ENCODE measurements at places on chromosomes 5 and 9.

- no peak for DNase-seq
These were observed 122.7 kb upstream of the GHR start for GRCh38 chr5:42300496-42300895.

DNA sequence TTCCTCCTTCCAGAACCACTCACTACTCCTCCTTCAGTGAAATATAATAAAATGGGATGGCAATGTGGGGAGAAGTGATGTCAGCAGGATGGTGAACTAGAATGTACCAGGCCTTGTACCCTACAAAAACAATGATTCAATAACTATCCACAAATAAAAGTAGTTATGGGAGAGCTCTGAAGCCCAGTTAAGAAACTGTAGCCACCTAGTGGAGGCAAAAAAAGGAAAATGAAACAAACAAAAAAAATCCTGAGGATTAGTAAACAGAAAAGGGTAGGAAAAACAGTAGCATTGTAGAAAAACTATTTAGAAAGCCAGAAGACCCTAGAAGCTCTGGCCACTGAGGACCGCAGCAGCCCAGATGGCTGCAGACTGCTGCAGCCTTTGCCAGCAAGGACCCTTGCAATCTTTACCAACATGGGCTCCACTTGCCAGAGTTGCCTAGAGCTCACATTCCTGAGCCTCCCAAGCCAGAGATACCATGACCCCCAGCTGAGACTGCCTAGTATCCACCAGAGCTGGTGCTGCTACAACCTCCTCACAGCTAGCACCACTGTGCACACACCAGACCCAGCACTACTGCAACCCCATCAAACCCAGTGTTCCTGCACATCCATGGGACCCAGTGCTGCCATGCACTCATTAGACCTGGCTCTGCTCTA, 259.7 kb upstream of the MSX2 start:
- DNase-seq: no peak

GRCh38 chr5:81209869-81210493, 23.1 kb upstream of the CKMT2 start:
- DNase-seq: no peak

DNA sequence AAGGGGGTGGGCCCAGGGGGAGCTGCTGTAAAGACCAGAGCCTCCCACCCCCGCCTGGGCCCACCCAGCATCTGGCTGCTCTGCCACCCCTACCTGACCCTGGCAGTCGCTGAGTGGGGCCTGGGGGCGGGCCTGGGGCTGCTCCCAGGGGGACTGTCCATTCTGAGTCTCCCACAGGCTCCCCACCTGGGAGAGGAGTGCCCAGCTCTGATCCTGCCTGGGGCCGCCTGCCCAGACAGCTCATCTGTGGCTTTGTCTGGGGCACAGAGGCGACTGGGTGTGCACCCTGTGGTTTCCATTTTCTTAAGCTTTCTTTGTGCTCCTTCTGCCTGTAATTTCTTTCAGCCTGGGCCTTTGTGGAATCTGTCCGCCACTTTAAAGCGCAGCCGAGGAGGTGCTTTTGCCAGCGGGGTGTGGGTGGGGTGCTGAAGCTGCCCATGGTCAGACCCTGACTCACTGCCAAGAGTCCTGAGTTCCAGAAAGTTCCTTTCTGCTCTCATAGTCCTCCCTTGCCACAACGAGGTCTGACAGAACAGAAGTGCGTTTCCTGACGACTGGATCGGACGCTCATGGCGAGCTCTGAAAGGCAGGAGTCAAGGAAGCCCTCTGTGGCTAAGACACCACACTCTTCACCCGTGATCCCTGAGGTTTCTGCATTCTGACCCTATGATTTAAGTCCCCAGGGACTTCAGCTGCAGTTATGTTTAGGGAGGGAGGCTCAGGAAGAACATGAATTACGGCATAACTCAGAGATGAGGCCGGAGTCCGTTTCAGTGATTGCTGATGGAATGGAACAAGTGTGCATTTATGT, 225.0 kb downstream of the FANCC start:
- no peak for DNase-seq

DNA sequence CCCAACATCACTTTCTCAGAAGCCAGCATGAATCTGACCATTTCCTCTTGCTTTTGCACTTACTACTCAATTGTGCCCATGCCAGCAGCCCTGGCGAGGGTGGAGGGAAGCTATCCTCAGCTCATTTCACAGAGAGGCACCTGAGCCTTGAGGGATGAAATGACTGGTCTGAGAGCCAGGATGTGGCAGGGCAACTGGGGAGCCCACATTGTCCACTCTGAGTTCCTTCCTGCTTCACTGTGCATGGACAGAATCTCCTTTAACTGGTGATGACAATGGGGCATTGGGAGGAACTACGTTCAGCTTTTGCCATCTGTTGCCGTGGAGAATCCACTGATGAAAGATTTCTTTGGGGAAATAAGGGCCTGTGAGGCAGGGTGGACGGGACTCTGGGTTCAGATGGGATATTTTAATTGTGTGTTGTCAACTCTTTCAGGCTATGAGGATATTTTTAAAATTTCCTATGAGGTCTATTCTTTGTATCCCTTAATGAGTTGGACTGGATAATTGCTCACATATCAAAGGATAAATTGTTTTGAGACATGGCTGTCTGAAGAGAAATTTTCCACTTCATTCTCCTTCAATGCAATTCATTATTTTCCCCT, 78.3 kb downstream of the TNC start:
- no peak for DNase-seq

- DNase-seq: no peak
These were observed 33.5 kb downstream of the ANXA6 start for GRCh38 chr5:151123897-151124751.

DNA sequence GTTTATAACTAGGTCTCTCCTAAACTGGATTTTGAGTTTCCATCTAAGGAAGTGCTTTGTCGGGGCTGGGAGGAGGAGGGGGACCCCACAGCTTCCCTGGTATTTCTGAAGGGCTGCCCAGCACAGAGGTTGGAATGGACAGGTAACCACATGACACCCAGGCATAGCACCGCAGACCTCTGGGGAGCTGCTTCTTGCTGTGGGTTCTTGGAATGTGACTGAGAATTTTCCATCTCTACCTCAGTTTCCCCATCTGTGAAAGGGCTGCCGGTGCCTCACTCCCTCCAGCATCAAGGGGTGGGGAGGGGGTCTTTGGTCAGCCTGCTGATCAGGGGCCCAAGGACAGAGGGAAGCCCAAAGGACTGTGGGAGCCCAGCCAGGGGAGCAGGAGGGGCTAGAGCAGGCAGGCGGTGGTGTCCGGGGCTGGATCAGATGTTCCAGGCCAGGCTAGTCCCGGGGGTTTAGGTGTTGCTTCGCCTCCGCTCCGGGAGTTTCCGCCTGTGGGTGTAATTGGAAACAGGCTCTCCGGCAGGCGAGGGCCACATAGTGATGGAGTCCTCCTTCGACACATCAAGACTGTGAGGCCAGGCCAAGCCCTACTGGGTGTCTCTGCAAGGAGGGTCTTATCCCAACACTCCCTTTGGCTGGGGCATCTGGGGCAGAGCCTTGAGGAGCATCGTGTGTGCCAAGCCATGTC, 3.3 kb downstream of the OLFML2A start:
- DNase-seq: no peak

- DNase-seq: no peak
These were observed 10.4 kb downstream of the ABLIM3 start for GRCh38 chr5:149151717-149152116.

DNA sequence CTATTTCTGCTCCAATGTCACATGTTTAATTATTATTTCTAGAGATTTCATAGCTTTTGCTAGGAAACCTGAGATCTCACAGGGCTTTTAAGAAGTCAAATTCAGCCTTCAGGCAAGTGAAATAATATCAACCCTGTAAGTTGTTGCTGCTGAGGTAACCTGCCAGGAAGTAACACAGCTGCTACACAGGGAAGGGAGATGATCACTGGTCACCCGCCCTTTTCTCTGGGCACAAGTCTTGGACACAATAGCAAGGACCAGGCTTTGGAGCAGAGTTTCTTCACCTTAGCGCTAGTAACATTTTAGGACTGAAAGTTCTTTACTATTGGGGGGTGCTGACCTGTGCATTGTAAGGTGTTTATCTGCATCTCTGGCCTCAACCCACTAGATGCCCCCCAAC, 50.1 kb downstream of the PTTG1 start:
- no peak for DNase-seq

- no peak for DNase-seq
These were observed 62.7 kb downstream of the ZSWIM6 start for GRCh38 chr5:61394793-61395192.

GRCh38 chr5:159003045-159004030, 96.4 kb downstream of the EBF1 start:
- no peak for DNase-seq

GRCh38 chr9:136108648-136109266, 9.9 kb downstream of the TMEM250 start:
- no peak for DNase-seq
